WTC11 (cell line): ENCODE measurements at places on chromosomes 1 and 21. TPM values are rescaled to one million over a fixed set of nuclear protein-coding genes. Genes with fewer than 3 reads are reported as not detected.
A peak's percentile ranks its signal among the peaks of the same experiment; 100 is the strongest.

Gene C8B
- 0.30 to 0.46 TPM in 2 of 3 replicates, not detected in the other for total RNA-seq

Gene SLC25A34
- total RNA-seq, result 0.82 to 2.0 TPM (median 1.1 TPM) in 3 replicates

GRCh38 chr1:66242646-66243547 is 291.1 kb upstream of the SGIP1 start:
- DNase-seq, result peak; percentile 83

Gene SCYL3
- 4.8 to 5.3 TPM (median 4.9 TPM) in 3 replicates for total RNA-seq

Gene TSSK3
- total RNA-seq, result 1.2 to 2.9 TPM (median 1.7 TPM) in 3 replicates

DNA sequence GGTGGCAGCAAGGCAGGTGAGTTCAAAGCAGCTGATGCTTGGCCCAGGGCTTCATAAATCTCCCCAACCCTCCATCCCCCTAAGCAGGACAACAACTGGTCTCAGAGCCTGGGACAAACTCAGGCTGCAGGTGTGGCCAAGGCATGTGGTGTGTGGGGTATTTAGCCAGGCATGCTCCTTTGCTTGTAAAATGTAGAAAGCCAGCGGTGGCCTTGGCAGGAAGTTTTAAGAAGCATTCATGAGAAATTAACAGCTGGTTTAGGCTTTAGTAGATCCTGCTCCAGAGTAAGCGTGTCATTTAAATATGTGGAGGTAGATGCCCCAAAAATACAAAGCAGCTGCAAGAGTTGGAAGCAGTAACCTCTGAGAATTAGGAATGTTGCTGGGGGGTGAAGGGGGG is 44.8 kb downstream of the NTPCR start:
- no peak for DNase-seq

DNA sequence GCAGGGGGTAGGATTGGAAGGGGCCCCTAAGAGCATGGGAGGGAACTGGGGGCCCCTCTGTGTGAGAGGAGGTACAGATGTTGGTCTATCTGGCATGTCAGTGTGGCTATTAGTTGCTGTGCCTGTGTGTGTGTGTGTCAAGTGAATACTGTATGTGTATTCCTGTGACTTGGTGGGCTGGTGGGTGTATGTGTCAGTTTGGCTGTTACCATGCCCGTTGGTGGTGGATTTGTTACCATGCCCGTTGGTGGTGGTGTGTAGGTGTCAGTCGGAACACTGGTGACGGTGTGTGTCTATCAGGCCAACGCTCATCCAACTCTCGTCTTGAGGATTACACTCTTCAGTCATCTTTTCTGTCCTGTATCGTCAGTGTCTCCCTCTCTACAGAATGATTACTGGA is 22.6 kb downstream of the TFAP2E start:
- no peak for DNase-seq

DNA sequence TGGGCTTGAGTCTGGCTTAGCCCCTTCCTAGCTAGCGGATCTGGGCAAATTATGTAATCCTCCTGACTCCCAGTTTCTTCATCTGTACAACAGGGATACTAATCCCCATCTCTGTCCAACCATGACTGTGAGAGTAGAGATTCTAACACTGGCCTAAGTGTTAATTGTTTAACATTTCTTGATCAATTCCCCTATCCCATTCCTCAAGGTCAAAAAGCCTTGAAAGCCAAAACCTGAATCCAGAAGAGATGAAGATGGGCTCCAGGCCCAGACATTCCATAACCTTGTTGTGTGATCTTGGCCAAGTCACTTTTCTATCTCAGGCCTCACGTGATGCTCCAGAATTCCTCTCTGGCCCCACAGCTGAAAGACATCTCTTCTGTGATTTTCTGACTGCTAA is 18.8 kb upstream of the PHLDA3 start:
- DNase-seq, result no peak

GRCh38 chr1:235011599-235012435 is 116.8 kb downstream of the TOMM20 start:
- DNase-seq, result no peak
